ENCODE measurements at places on chromosomes 16 and 17.

GRCh38 chr16:77393955-77394354 is 40.9 kb downstream of the ADAMTS18 start:
- DNase-seq, result no peak

DNA sequence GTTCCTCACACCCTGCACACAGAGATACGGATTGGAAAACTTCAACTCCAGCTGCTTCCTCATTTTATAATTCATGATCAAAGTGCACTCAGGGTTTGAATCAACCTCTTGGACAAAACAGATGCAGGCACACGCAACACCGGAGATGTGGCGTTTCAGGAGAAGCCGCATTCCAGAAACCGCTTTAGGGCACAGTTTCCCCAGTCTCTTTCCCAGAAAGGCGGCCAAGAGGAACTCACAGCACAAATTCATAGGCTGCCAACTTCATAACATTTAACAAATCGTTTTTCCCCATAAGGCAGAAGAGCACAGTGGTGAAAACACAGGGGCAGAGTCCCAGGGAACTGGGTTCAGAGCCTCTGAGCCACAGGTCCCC is 8.4 kb downstream of the MTHFSD start:
- no peak for DNase-seq

DNA sequence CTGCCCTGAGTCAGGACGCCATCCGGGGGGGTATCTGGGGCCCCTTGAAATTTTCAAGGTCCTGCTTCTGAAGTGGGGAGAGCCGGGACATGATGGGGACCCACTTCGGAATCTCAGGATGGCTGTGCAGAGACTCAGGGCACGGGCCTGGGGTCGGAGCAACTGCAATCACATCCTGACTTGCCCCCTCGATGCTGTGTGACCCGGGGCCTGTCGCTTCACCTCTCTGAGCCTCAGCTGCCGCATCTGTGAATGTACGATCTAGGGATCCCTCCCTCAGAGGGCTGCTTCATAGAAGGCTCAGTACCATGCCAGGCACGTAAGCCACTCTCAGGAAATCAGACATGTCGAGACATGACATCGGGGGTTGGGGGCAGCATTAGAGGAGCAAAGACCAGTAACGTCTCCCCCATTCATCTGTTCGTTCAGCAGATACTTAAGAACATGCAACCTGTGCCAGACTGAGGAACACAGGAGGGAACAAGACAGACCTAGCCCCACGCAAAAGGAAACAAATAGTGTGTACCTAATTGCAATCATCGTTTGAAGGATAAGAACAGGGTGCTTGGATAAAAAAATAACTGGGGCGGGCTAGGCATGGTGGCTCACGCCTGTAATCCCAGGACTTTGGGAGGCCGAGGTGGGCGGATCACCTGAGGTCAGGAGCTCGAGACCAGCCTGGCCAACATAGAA is 229.6 kb downstream of the PARN start:
- DNase-seq, result no peak

DNA sequence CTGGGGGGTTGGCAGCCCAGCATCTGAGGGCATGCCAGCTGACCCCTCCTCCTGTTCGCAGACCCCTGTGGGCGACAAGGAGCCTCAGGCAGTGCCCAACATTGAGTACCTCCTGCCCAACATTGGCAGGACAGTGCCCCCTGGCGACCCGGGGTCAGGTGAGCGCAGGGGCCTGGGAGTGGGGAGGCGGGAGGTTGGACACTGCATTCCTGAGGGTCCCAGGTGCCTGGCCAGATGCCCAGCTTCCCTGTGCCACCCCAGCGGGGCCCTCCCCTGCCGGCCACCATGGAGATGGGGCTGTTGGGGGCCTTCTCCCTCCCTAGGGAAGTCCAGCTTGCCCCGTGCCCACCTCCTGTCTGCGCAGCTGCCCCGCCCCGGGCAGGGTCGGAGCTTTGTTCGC is 70.1 kb downstream of the ARHGAP23 start:
- no peak for DNase-seq

DNA sequence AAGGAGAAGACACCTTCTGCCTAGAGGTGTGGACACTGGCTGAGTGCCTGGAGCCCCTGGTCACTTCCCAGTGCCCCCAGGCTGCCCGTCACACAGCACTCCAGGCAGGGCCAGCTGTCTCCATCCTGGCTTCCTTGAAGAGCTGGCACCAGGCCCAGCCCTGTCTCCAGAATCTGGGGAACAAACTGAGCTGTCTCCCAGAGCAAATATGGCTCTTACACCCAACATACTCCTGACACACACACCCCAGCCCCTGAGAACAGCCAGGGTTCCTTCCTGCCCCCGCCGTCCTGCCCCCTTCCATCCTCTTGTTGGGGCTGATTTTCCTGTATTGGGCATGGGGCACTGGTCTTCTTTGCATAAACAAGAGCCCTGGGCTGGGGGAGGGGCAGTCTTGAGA is 9.1 kb downstream of the NHERF1 start:
- no peak for DNase-seq

DNA sequence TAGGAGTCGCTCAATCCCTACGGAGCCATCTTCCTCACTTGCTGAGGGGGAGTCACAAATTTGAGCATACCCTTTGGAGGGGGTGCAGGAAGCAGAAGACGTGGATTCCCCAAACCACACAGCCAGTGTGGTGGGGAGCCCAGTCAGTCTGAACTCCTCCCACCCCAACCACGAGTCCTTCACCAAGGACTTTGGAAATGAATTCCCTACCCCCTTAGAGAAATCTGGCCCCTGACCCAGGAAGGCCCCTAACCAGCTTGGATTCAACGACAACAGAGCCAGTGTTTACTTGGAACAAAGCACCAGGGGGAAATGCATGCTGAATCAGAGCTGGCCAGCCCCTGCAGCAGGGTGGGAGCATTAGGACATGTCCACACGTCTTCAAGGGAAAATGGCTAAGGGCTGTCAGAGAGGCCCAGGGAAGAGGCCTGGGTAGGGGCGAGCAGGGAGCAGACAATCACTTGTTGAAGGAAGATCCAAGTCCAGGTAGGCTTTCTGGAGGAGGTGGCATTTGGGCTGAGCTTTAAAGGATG is 5.5 kb upstream of the TMEM92 start:
- DNase-seq, result no peak

DNA sequence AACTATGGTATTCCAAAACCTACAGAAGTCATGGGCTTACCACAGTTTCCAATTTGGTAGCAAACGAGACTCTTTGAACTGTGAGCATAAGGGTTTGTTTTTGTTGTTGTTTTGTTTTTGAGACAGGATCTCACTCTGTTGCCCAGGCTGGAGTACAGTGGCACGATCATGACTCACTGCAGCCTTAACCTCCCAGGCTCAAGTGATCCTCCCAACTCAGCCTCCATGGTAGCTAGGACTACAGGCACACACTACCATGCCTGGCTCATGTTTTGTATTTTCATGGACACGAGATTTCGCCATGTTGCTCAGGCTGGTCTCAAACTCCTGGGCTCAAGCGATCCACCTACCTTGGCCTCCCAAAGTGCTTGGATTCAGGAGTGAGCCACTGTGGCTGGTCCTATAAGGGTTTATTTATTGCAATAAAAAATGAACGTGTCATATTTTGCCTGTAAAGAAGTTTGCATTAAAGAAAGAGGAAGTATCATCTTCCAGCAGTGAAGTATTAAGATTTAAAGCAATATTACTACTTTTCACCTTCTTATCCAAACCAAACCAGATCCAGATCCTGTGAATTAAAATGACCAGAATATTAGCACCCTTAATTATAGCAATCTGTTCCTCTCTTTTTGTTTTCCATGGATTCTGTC is 37.2 kb downstream of the KCNJ2 start:
- DNase-seq, result no peak
